ENCODE measurements at places on chromosomes 3 and 15.

DNA sequence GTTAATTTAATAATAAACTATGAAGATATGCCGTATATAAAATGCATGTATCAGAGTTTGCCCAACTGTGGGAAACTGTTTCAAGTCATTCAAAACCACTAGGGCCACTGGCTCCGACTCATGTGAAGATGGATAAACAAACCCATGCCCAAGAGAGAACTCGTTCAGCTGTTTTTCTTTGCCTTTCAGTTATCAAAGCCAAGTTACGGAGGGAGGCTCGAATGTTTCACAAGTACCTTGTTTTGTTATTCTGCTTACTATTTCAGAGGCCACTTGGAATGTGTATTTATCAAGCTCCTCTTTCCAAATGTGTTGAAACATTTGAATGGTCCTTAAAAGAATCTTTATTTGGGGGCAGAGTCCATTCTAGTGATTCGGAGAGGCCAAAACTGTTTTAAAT lies 82.1 kb downstream of the DUT start:
- no peak for DNase-seq

DNA sequence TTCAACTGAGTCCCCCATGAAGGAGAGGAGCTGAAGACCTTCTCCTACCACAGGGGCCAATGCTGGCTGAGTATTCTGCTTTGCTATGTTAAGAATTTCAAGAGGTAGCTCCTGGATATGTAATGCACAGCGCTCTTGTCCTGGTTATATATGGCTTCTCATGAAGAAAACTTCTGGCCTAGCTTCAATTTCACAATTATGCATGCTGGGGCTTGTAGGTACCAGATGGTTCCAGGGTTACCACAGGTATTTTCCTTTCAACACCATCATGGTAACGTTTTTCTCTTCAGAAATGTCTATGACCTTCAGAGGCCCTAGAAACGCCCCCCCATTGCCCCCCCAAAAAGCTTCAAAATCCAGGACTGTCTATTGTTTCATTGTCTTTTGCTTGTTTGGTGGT lies 311.7 kb upstream of the ICE2 start:
- no peak for DNase-seq

GRCh38 chr3:192092388-192093005 lies 631.5 kb downstream of the PYDC2 start:
- DNase-seq, result no peak

DNA sequence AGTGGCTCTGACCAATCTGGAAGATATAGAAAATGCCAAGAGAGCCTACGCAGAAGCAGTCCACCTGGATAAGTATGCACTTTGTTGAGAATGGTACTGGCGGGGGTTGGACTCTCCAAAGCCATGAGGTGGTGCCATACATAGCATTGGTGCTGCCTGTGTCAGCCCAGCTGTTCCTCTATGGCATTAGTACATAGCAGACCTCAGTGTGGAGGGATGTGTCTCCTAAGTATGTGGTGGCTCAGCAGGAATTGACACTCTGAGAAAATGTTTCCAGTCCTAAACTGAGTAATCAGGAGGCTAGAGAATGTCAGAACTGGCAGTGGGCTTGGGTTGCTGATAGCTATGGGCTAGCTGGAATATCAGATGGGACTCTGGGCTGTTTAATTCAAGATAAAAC lies 48.4 kb downstream of the ADPGK start:
- DNase-seq, result no peak

DNA sequence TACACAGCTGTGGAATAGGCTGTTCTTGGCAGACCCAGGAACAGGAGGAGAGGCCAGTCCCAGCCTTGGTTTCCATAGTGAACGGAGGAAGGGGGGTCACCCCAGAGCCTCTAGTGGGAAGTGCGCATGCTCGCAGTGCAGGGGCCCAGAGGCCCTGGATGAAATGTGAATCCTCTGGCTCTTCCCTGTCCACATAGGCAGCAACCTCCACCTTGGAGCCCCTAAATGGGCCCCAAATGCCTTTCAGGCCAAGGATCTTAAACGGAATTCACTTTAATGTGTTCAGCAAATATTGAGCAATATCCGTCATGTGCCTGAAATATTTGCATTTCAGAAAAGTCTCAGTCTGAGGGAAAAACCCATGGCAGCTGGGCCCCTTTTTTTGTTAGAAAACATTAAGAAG lies 3.3 kb upstream of the NDN start:
- no peak for DNase-seq

DNA sequence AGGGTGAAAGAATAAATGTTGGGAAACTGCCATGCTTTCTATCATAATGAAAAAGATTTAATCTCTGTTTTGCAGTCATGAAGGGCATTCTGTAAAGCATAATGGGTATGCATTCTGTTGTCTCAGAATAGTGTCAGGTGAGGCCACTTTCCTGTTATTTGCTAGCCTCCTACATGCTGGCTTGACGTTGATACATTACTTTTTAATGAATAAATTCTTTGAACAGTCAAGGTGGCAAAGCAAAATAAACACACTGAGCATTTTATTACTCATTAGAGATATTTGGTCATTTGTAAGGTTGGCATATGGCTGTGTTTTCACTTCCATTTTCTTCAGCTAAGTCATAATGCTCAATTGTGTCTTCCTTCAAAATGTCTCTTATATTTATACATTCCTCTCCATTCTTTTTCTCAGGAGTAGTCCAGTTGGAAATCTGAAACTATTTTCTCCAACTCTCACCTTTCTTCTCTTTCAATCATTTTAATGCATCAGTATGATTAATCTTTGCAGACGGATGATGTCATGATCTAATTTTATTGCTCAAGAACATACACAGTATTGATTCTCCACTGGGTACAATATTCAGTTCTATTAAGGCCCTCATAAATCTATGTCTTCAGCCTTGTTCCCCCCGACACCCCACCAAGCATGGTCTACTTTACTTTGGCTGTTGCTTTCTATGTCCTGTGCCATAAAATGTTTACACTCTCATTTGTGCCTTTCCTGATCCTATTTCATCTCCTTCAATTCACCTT lies 290.7 kb downstream of the GBE1 start:
- no peak for DNase-seq

DNA sequence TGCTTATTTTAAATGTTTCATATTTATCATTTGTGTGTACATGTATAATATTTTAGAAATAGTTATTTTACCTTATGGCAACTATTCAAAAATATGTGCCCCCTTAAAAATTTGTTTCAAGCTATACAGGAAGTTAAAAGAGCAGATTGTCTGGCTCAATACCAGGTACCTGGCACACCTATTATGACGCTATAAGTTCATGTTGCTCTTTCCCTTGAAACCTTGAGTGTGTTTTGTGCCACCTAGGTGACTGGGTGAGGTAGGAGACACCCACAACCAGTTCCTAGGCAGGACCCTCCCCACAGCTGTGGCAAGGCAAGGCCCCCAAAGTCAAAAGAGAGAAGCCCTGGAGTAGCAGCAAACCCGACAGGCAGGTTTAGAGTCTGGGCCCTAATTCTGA lies 20.6 kb upstream of the NEO1 start:
- DNase-seq, result no peak

- no peak for DNase-seq
These were observed 30.0 kb upstream of the AKAP13 start for GRCh38 chr15:85350395-85350794.

- DNase-seq, result no peak
These were observed 149.7 kb upstream of the CDIN1 start for GRCh38 chr15:36429707-36430106.

DNA sequence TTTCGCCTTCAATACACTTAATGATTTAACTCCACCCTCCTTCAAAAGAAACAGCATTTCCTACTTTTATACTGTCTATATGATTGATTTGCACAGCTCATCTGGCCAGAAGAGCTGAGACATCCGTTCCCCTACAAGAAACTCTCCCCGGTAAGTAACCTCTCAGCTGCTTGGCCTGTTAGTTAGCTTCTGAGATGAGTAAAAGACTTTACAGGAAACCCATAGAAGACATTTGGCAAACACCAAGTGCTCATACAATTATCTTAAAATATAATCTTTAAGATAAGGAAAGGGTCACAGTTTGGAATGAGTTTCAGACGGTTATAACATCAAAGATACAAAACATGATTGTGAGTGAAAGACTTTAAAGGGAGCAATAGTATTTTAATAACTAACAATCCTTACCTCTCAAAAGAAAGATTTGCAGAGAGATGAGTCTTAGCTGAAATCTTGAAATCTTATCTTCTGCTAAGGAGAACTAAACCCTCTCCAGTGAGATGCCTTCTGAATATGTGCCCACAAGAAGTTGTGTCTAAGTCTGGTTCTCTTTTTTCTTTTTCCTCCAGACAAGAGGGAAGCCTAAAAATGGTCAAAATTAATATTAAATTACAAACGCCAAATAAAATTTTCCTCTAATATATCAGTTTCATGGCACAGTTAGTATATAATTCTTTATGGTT lies at the start of gene CCR5:
Gene CCR5 (plus strand): TSS at position 108 of the 680 bp plus-strand sequence. CDS start 1,957 bp downstream, outside the sequence.
- DNase-seq, result no peak

GRCh38 chr3:146823622-146824021 lies 218.5 kb upstream of the PLSCR5 start:
- no peak for DNase-seq

DNA sequence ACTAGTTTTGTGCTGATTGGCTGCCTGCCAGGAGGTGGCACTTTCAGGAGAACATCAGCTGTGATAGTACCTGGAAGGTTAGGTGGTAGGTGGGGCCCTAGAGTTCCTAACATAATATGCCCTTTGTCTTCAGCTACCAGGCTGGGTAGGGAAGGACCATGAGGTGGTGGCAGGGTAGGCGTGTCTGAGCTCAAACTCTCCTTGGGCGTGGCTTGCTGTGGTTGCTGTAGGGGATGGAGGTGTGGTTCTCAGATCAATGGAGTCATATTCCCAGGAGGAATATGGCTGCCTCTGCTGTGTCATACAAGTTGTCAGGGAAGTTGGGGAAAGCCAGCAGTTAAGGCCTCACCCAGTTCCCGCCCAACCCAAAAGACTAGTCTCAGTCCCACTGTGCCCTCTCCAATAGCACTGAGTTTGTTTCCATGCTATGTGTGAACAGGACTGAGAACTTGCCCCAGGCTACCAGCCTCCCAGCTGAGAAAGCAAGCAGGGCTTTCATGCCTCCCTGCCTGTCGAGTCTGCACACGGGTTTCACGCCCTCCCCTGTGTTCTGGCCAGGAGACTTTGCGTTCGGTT lies 107.7 kb downstream of the CHCHD4 start:
- DNase-seq, result no peak

DNA sequence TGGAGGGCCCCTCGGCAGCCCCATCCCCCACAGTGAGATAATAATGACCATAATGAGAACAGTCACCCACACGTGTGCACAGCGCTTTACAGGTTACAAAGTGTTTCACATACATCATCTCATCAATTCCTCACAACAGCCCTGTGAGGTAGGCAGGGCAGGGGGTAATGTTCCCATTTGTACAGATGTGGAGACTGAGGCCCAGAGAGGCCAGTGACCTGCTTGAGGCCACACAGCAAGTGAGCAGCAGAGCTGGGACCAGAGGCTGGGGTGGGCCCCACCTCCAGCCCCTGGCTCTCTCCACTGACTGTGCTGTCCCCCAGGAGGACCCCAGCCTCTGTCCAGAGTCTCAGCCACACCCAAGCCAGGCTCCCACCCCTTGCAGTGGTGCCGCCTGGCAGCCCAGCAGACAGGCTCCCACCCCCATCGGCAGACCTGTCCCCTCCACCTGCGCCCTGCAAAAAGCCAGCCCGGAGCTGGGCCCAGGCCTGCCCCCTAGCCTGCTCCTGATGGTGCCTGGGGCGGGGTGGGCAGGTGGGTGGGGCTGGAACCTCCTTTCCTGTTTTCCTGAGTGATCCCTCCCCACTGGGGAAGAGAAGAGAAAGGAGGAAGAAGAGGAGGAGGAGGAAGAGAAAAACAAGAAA lies 19.6 kb downstream of the LINGO1 start:
- DNase-seq, result no peak

GRCh38 chr3:188729422-188729821 lies 442.3 kb upstream of the TPRG1 start:
- no peak for DNase-seq

GRCh38 chr15:76576523-76577279 lies 240.1 kb downstream of the ISL2 start:
- DNase-seq, result no peak

- no peak for DNase-seq
These were observed 405.1 kb upstream of the MCTP2 start for GRCh38 chr15:93826293-93826692.

- no peak for DNase-seq
These were observed 31.9 kb downstream of the PCCB start for GRCh38 chr3:136281966-136282520.

- no peak for DNase-seq
These were observed 136.3 kb upstream of the LRRFIP2 start for GRCh38 chr3:37310666-37311050.

- DNase-seq, result no peak
These were observed 392.8 kb upstream of the WNT5A start for GRCh38 chr3:55879901-55880331.

DNA sequence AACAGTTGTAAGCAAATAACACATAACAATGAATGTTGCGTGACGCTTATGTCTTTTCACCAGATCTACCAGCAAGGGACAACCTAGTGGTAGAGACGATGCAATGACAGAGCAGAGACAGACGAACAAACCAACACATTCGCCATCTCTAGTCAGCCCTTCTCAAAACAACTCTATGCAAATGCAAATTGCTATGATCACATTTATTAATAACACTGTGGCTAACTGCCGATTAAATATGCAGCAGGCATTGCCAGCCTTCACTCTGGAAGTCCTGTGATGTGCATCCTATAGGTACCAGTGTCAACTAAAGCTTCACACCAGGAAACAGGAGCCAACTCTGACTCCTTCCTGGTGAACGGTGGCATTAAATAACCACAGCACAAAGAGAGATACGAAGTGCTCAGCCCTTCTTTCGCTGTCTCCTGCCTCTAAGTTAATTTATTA lies 94.2 kb downstream of the FOXP1 start:
- no peak for DNase-seq

GRCh38 chr3:112979244-112979832 lies 4.4 kb upstream of the CD200R1 start:
- no peak for DNase-seq

GRCh38 chr15:81723701-81724100 lies 322.1 kb downstream of the MEX3B start:
- DNase-seq, result no peak

DNA sequence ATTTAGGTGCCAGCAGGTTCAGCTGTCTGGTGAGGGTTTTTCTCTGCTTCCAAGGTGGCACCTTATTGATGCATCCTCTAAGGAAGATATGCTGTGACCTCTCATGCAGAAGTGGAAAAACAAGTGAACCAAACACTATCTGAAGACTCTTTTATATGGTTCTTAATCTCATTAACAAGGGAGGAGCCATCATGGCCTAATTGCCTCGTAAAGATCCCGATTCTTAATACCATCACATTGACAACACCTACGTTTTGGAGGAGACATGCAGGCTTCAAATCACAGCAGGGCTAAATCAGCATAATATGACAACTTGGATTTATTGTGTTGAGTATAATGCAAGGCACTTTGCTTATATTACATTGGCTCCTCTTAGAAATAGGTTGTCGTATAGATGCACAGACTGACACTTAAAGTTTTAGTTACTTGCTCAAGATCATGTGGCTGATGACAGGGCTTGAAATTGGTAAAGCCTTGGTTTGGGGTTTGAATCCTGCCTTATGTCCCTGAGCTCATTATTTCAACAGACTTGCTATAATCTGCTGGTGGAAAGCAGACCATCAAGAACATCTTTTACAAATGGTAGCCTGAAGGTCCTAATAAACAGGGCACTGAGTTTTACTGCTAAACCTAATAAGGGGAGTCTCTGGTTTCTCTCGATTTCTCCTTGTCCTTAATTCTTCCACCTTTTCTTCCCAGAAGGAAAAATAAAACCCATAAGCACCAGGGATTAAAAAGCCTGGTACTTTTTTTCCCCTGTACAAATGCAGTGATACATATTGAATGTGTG lies 88.2 kb downstream of the PTPRG start:
- DNase-seq, result no peak
